Fibroblast of skin of scalp (primary cell): ENCODE measurements at places on chromosomes 3 and 15.

DNA sequence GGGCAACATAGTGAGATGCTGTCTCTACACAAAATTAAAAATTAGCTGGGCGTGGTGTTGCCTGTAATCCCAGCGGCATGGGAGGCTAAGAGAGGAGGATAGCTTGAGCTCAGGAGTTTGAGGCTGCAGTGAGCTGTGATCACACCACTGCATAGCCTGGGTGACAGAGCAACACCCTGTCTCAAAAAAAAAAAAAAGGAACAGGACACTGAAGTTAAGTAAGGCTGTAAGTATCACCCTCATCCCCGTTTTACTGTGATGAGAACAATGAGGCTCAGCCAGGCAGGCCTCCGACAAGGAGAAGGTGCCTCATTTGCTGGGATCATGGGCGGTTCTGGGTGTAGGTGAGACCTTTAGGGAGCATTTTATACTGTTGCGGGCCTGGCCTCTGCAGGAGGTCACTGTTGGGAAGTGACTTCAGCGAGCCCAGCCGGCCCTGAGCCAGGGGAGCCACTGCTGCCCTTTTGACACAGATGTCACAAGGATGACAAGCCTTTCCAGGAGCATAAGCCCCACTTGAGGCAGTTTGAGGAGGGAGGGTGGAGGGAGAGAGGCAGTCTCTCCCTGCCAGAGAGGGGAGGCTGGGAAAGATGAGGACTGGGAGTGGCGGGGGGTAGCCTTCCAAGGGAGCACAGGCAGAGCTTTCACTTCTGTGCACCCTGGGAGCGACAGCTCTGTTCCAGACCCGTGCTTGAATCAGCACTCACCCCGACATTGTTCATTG lies 30.8 kb downstream of the IRAK2 start:
- no peak for DNase-seq

DNA sequence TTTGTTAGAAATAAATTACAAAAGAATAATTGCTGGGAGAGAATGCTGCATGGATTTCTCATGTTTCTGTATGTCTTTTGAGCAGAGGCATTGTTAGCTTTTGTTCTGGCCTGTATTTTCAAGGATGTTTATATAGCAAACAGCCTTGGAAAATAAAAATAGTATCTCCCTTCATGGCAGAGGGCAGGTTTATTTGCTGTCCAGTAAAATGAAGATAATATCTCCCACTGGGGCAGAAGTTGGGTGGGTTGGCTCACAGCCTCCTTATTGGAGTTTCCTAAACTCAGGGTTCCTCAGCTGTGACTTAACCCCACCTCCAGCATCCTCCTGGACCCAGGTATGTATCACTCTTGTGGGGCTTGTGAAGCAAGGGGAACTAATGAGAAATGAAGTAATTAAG lies 43.7 kb upstream of the THSD4 start:
- DNase-seq, result no peak

- no peak for DNase-seq
These were observed 72.0 kb downstream of the CCR4 start for GRCh38 chr3:33023176-33024136.

DNA sequence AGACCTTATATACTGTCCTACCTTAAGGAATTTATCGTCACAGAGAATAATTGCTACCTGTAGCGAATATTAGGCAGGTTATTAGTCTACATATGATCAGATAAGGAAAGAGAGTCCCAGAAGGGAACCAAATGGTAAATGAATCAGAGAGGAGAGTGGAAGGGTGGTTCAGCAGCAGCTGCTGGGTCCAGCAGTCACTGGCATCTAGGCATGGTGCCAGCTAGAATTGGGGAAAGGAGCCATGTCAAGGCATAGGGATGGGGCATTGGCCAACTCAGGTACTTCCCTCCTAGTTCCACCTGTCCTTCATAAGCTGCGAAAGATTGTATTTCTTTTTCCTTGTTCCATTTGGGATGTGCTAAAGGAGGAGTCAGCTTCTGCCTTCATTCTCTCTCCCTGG lies 23.4 kb downstream of the HACD3 start:
- no peak for DNase-seq

DNA sequence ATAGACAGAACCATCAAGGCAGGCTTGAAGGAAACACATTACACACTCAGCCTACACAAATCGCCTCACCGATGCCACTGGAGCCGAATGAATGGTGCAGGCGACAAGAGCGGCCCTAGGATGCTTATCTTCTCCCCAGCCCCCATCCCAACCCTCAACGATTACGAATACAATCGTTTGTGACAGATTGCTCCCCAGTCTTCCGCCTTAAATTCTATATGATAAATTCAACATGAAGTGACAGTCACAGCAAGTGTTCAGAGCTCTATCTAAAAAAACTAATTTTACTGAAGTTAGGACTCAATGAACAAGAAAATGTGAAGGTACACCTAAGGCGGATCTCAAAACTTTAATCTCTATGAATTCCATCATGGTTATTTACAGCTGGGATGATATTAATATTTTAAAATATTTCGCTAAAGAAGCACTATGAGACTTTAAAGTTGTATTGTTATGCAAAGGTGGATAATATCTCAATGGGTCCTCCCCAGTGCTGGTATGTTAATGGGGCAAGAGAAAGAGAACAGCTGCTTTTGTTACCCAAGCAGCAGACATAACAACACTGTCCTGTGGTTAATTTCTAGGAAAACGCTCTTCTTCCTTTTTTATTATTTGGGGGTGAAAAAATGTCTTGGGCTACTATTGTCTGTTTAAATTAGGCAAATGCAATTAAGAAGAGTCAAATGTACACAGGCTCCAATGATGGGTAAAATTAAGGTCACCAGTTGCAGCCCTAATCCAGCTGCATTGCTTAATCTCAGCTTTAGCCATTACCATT lies 147.6 kb upstream of the NR2F2 start:
- DNase-seq, result no peak

GRCh38 chr3:72746430-72747411 lies 101.5 kb downstream of the SHQ1 start:
- DNase-seq, result peak; percentile 49

GRCh38 chr15:76161153-76162035 lies 101.6 kb downstream of the TMEM266 start:
- no peak for DNase-seq

- no peak for DNase-seq
These were observed 3.6 kb upstream of the DENND4A start for GRCh38 chr15:65795663-65796216.

GRCh38 chr3:71926262-71926600 lies 141.3 kb upstream of the PROK2 start:
- peak; percentile 14 for DNase-seq

DNA sequence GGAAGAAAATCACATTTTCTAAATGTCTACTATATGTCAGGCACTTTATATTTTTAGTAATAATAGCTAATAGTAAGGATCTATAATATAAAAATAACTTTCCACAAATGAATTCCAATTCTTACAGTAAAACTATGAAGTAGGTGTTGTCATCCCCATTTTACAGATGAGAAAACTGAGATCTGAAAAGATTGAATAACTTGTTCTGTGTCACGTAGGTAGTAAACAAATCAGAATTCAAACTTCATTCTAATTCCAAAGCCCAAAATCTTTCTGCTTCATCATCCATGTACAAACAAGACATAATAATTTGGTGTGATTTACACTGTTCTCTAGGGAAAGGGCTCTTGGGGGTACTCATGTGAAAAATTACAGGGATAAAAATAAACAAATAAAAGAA lies 130.3 kb downstream of the THRB start:
- no peak for DNase-seq

DNA sequence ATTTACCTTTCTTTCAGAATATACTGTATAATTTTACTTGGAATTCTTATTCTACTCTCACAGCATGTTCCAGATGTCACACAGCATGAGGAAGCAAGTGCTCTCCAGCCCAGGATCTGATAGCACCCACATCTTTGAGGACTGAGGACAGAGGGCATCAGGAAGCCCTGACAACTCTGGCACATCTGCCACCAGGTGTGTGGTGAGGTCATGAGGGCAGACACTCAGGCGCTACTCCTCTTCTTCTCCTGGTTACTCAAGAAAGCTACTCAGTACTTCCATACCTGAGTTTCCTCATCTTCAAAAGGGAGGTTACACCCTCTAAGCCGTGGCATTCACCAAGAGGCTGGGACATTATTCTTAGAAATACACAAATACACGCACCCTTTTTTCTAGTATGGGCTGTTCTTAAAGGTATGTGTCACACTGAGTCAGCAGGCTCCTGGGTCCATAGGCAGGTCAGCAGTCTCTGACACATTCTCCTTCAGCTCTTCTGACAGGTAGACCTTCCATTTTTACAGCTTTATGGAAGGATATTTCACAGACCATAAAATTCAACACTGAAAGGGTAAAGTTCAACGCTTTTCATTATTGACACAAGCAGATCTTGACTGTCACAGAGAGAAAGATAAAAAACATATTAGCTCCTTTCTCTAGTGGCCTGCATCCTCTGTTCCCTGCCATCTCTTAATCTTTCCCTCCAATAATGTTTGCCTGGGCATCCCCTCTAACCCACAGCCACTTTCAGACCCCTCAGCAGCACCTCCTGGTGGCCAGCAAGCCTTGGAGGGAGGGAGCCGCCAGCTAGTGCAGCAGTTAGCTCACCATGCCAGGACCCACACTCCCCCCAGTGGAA lies 103.2 kb upstream of the TJP1 start:
- peak; percentile 79 for DNase-seq

DNA sequence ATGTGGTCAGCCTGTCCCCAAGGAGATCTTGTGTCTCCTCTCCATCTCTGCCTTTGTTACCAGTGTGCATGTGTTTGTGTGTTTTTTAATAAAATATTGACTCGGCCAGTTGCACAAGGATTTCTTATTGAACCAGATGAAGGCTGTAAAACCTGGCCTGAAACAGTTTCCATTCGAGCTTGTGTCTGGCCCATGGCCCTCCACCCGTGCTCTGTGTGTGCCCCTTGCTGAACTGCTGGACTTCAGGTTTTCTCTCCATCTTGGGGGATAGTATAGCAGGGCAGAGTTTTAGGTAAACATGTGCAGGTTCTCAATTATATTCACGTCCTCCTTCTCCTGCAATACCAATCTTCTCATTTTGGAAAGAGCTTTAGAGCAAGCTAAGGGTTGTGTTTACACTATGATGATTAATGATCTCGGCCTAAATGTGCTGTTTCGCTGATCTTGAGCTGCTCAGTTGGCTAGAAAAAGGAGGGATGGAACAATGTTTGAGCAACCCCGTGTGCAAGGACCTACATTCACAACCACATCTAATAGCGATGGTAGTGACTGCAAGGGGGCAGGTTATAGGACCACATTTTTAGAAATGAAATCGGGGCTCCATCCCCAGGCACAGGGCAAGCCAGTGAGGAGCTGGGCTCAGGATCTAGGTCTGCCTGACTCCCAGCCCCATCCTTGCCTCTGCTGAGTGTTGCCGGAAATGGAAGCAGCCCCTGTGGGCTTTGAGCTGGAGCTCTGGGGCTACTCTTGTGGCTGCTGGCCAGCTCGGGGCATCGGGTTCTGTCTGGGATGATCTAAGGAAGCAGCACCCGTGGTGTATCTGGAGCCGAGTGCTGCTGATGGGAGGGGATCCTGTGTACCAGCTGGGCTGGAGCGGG lies 47.7 kb downstream of the CMTM6 start:
- DNase-seq, result no peak

GRCh38 chr15:83270176-83270575 lies 14.3 kb downstream of the BNC1 start:
- no peak for DNase-seq

- no peak for DNase-seq
These were observed 41.9 kb downstream of the FMN1 start for GRCh38 chr15:33152502-33153109.

DNA sequence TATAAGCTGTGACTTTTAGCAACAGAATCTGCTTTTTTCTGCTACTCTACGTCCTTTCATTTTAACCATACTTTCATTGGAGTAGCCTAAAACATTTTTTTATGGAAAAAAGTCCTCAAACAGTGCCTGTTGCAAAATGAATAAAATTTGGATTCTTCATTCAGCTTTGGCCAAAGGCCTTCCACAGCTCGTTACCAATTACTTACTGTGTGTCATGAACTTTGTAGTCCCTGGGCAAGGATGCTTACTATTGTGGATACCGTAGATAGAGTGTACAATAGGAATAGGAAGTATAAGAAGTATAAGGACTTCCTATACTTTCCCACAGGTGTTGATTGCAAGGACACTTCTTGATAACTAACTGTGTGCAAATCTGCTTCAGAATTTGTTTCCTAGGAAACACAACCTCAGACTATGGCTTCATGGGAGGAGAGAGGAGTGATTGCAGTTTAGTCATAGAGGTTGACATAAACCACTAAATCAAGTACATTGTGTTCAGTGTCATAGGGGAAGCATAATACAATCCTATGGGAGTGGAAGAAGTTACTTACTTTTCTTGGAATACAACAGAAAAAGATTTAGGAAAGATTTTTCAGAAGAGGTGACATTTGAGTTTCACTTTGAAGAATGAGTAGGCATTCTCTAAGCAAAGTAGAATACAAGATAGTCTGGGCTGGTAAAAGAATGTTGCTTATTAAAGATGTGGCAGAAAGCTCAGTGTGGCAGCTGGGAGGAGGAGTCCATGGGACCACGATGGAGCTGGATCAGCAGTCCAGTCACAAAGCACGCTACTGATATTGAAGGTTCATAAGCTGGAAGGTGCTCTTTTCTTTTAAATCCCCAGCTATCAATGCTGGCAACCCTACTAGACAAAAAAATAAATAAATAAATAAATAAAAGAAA lies 309.7 kb upstream of the TPRG1 start:
- peak; percentile 22 for DNase-seq

DNA sequence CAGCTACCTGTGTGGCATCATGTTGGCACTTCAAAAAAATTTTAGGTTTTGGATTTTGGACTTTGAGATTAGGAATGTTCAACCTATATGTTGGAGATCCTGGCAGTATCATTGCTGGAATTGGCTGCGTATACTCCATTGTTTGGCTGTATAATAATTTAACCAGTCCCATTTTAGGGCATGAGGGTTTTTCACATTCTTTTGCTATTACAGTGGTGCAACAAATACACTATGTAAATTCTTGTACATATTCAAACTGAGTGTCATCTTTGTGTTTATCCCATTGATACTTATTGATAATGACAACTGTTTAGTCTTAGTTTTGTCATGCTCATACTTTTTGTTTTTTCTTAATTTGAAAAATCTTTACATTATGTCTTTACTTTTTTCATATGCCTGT lies 6.7 kb downstream of the THUMPD3 start:
- DNase-seq, result no peak

DNA sequence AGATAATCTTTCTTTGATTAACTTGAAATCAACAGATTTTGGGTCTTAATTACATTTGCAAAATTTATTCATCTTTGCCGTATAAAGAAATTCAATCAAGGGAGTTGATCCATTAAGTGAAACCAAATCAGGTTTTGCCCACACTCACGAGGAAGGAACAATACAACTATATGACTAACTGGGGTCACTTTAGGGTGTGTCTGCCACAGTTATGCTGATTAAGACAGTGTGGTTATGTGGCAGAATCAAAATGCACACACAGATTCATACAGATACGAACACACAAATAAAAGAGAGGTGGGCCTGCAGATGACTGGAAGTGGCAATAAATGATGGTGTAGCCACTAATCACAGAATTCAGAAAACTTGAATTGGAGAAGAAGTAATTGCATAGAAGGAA lies 543.5 kb downstream of the GABRG3 start:
- no peak for DNase-seq

DNA sequence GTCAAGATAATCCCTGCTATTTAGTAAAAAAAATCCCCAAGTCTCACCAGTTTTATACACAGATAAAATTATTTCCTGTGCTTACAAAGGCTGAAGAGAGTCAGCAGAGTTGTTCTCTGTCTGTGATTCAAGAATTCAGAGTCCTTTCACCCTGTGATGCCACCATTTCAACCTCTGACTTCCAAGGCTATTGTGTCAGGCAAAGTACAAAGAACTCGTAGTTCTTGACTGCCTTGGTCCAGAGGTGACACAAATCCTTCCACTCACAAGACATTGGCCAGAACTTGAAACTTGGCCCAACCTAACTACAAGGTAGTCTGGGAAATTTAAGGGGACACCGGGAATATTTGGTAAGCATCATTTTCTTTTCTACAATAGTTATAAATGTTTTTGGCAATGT lies 34.9 kb upstream of the CMC1 start:
- no peak for DNase-seq
